ENCODE measurements at places on chromosomes 6 and 20.

GRCh38 chr6:164996838-164997237, 312.6 kb downstream of the C6orf118 start:
- DNase-seq, result peak; percentile 25

- no peak for DNase-seq
Measured at GRCh38 chr6:121748376-121748775, 312.9 kb downstream of the GJA1 start.

DNA sequence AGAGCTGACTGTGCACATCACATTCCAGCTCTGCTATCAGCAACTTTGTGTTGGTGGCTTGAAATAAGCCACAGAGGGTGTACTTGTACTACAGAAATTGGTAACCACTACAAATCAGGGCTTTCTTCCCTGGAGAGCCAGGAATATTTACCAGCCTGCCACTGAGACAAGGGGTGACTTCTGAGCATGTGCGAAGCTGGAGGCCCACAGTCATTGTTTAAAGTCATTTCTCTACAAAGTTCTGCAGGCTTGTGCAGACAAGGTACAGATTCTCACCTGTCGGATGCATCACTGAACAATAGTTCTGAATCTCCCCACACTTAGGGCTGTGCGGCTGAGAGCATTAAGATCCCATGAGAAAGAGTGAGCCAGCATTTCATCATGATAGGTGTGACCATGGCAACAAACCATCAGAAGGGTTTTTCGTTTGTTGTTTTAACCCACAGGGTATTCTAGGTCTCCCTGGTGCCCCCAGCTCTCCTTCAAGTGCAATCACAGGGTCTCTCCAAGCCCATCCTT, 292.8 kb downstream of the CDC5L start:
- no peak for DNase-seq

DNA sequence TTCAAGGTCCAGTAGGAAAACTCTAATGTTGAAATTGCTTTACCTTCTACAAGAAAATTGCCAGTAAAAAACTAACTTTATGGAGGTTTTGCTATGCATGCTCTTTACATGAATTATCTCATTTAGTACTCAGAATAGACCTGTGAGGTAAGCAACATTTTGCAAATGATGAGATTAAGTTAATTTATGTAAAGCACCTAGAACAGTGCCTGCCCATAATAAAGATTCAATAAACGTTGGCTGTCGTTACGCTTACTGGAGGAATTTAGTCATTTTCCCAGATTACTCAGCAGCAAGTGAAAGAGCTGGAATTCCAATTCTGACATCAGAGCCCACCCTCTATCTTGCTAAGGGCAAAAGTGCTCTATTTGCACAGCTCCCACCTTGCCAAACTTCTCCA, 69.4 kb upstream of the ARID1B start:
- no peak for DNase-seq

- DNase-seq, result no peak
Measured at GRCh38 chr6:124158024-124158423, 354.4 kb downstream of the NKAIN2 start.

DNA sequence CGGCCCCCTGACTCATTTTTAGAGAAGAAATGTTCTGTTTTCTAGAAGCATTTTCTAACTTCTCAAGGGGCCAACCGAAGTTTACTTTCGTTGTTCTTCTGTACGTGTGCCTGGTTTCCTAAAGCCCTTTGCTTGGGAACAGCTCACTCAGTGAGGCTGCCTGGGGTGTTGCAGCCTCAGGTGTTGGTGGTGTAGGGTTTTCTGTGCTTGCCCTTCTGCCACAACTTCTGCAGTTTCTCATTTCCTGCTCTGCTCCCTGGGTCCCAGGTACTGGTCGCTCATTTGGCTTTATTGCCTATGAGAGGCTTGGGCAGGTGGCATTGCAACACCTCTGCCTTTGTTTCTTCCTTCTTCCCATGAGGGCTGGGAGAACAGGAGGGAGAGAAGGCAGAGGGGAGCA, 278.3 kb downstream of the SOX4 start:
- no peak for DNase-seq

- no peak for DNase-seq
Measured at GRCh38 chr6:11606332-11606731, 68.8 kb downstream of the TMEM170B start.

DNA sequence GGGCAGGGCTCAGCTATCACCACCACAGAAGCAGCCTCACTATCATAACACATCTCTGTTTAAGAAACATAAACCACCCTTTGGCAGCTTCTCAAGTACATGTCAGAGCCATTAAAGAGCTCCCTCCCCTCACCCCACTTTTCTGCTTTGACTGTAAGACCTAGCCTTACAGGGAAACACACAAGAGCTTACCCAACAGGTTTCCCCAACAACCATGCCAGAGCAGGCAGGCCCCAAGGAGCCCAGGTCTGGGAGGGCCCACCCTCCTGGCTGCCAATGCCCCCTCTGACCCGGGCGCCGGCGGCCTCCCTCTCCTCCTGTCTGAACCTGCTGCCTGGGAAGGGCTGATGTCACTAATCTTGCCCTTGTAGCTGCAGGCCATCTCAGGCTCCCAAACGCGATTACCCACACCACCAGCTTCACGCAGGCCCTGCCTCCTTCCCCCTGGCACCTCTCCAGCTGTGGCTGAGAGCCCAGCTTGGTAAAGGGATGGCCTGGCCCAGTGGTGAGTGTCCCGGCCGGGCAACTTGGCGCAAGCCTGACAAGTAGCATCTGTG, 402.0 kb downstream of the MAFB start:
- DNase-seq, result no peak

DNA sequence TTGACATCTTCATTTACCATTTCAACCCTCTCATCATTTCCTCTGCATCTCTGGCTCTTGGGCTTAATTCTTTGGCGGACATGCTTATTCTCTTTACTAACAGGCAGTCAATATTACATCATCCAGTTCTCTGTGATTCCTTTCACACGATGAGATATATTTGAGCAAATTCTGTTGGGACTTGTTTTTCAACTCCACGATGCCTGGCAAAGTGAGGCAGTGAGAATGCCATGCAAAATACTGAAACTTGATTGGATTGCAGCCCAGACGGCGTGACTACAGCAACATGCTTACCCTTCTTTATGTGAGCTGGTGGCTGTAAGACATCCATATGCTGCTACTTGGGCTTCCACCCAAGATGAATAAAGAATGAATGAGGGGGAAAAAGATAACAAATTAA, 101.7 kb upstream of the SPACA1 start:
- DNase-seq, result no peak

DNA sequence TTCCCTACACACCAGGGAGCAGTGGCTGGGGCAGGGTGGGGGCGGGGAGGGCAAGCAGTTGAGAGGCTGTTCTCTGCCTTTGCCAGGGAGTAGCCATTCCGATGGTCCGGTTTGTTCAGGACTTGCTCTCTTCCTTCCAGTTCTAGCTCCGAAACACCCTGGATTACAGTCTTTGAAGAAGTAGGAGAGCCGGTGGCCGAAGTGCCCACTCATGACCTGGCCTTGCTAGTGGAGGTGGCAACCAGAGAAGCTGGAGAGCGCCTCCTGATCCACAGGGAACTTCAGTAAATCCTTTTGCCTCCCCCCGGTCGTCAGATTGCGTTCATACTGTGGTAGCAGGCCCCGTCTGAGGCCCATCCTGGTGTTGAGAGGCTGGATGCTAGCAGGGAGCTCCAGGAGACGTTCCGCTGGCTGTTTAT, 92.8 kb downstream of the ARID1B start:
- DNase-seq, result no peak

GRCh38 chr6:41630946-41631345, 7.3 kb upstream of the MDFI start:
- no peak for DNase-seq

DNA sequence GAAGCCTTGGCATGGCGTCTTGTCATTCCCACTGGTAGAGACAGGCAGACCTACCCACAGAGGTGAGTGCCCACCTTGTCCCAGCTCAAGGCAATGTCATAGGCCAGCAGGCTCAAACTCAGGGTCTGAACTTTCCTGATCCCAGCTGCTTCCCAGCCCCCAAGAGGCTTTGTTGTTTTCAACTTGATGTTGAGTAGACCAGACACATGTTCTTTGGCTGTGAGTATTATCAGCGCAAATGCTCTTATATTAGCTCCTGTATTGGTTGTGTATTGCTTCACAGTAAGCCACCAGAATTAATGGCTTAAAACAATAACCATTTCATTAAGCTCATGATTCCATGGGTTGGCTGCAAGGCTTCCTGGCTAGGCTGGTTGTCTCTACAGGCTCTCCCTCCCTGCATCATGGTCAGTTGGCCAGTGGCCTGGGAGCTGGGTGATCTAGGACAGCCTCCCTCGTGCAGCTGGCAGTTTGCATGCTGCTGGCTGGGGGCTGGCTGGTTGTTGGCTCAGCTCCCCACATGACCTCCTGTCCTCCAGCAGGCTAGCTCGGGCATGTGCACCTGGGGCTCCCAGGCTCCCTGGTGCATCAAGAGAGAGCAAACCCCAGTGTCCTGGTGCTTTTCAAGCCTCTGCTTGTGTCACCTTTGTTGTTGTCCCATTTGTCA, 21.6 kb downstream of the TOX2 start:
- no peak for DNase-seq

- peak; percentile 79 for DNase-seq
Measured at GRCh38 chr6:129683601-129684322, 26.2 kb downstream of the ARHGAP18 start.

GRCh38 chr6:137647762-137648447, 153.7 kb upstream of the OLIG3 start:
- DNase-seq, result no peak

DNA sequence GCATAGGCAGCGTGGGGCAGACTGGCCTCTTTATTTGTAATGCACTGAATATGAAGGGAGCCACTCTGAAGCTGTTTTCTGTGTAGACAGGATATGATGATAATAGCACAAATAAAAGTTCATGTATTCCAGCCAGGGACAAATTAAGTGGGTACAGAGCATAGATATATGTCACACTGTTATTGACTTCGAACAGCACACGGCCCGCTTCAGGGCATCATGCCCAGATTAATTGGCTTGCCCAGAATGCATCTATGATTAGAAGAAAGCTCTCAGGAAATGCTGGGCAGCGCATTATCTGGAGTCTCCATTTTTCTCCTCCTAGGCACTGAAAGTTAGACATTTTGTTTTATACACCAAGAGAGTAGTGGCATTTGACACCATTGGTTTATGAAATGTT, 26.3 kb upstream of the SASH1 start:
- DNase-seq, result no peak

DNA sequence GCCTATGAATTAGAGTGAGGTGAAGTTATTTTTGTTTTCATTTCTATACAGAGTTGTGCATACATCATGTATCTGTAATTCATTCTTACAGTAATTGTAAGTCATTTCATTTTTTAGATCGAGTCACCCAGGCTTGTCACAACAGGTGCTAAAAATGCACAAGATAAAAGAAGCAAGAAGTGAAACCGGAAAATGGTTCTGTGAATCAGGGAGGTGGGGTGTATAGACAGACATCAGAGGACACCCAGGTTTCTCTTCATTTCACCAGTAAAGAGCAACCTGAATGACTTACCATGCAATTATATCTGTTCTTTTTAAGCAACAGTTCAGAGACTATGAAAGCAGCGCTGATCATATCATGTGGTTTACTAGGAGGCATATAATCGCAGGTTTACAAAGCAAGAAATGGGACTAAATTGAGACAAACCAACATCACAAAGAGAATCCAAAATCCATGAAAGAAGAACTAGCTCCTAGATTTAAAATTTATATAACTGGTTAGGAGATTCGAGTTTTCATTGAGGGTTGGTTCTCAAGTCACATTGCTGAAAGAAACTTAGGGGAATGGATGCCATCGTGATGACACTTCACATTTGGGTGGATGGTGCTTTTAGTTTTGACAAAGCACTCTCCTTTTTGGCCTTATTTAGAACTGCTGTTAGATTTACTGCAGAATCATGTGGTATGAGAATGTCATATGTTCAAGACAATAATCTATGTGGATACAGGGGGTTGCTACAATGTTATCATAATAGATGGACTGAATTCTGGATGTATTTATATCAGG, 27.9 kb upstream of the TBC1D7 start:
- DNase-seq, result no peak

DNA sequence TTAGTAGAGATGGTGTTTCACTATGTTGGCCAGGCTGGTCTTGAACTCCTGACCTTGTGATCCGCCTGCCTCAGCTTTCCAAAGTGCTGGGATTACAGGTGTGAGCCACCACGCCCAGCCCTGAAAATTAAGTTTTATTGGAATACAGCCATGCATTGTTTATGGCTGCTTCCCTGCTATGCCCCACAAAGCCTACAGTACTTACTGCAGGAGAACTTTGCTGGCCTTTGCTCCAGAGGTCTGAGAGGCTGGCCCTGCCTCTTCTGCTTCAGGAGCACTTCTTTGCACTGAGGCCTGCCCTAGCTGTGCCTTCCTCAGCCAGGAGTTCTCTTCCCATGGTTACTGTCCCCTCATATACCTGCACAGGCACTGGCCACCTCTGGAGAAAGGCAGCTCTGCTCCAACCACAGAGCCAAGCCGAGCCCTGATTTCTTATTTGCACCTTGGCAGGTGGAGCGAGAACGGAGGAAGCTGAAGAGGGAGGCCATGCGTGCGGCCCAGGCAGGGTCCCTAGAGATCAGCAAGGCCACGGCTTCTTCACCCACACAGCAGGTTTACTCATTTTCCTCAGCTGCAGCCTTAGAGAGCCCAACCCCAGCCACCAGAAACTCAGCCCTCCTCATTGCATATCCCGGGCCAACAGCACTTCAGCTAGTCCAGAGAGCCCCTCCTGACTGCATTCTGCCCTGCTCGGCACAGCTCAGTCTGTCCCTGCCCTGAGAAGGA, 20.8 kb downstream of the C20orf173 start:
- DNase-seq, result no peak

GRCh38 chr20:57429580-57430200, 38.5 kb downstream of the RBM38 start:
- DNase-seq, result no peak

DNA sequence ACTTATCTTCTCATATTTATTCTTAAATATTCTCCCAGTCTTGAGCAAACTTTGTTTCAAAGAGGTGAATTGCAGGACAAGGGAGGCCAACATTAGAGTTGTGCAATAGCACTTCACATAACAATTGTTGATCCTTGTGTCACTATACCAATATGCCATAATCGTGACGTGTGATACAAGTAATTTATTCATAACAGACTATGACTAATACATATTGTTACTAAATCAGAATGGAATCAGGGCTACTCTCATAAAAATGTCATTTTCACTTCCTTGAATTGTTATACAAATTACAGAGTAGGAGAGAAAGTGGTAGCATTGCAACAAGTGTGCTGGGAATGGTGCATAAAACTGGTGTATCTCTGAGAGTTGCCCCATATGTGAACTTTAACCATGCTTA, 37.2 kb upstream of the PLCB1 start:
- DNase-seq, result no peak

DNA sequence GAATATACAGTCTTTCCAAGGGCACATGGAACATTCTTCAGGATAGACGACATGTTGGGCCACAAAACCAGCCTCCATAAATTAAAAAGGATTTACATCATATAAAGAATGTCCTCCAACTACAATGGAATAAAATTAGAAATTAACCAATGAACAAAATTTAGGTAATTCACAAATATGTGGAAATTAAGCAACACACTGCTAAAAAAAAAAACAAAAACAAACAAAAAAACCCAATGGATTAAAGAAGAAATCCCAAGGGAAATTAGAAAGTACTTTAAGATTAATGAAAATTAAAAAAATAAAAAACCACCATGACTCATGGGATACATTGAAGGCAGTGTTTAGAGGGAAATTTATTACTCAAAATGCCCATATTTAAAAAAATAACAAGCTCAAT, 21.4 kb upstream of the NT5E start:
- no peak for DNase-seq

- no peak for DNase-seq
Measured at GRCh38 chr6:116629563-116629981, 13.3 kb downstream of the RSPH4A start.

GRCh38 chr6:12718015-12718414, 1.4 kb downstream of the PHACTR1 start:
- DNase-seq, result no peak
